GM13976 (cell line): ENCODE measurements at places on chromosomes 1 and 21.
A peak's percentile ranks its signal among the peaks of the same experiment; 100 is the strongest.

- no peak for DNase-seq
These were observed 6.5 kb downstream of the DEGS1 start for GRCh38 chr1:224189561-224189960.

GRCh38 chr21:42471716-42472330 lies 24.2 kb downstream of the RSPH1 start:
- no peak for DNase-seq

GRCh38 chr1:4425892-4426291 lies 228.5 kb upstream of the AJAP1 start:
- no peak for DNase-seq

- no peak for DNase-seq
These were observed 22.5 kb downstream of the CAMK2N1 start for GRCh38 chr1:20463502-20463901.

GRCh38 chr1:183583466-183583865 lies 6.8 kb downstream of the NCF2 start:
- DNase-seq = no peak

DNA sequence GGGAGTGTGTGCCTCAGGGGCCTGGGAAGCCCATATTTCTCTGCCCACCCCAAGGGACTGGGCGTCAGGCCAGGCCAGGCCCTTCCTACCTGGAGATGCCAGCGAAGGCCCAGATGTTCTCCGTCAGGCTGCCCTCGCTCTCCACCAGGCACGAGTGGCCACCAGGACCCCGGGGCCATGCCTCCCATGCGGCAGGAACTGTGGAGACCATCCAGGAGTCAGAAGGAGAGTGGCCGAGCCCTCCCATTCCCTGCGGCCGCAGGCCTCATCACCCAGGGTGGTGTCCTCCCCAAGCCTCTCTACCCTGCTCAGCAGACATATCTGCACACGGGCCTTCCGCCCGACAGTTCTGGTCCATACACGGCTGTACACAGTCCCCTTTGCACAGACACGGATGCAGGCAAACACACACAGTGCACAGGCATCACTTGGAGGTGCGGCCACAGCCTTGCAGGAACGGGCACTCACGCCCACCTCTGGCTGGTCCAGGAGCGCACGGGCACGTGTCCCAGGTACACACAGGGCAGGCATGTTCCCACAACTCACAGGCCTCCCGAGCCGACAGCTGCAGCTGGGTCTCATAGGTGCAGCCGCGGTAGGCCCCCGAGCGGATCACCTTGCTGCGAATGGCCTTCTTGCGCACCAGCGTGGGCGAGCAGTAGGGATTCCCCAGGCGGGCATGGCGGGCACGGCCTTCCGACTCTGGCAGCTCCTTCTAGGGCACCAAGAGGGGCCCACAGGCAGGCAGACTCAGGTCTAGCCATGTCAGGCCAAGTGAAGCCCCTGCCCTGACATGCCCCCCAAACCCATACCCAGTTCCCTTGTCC lies 5.9 kb upstream of the KIF17 start:
- DNase-seq = no peak

DNA sequence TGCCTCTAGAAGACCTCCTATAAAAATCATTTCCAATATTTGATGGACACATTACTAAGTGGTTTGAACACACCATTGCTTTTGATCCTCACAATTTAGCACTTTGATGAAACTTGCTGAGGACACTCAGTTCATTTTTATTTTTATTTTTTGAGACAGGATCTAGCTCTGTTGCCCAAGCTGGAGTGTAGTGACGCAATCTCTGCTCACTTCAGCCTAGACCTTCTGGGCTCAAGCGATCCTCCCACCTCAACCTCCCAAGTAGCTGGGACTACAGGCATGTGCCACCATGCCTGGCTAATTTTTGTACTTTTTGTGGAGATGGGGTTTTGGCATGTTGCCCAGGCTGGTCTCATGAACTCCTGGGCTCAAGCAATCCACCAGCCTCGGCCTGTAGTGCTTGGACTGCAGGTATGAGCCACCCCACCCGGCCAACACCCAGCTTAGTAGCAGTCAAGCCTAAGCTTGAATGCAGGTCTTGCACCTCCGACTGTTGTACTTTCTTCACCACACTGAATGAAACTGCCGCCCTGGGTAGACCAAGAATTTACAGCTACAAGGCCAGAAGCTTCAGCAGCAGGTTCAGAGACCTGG lies 24.8 kb upstream of the ATP2B4 start:
- DNase-seq = no peak

DNA sequence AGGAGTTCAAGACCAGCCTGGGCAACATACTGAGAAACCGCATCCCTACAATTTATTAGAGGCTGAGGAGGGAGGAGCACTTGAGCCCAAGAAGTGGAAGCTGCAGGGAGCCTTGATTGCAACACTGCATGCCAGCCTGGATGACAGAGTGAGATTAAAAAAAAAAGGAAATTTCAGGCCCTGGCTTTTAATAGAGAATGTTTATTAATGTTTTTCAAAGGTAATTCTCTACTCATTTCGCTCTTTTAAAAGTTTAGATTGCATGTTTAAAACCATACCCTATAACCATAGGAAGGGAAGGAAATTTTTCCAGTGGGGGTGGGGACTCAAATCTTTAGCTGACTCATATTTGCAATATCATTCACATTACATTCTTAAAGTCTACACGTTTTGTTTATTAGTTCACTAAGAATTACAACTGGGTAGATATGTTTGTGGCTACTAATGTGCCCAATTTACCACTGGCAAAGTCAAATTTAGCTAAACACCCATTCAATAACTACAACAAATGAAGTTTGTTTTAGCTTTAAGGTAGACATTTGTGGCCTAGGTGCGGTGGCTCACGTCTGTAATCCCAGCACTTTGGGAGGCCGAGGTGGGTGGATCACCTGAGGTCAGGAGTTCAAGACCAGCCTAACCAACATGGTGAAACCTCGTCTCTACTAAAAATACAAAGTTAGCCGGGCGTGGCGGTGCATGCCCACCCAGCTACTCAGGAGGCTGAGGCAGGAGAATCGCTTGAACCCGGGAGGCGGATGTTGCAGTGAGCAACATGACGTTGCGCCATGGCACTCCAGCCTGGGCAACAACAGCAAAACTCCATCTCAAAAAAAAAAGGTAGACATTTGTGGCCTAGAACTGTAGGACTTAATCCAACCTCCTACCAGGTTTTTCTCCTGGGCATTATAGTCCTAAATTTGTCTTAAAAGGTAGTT lies 5.0 kb downstream of the KDM5B start:
- no peak for DNase-seq

GRCh38 chr1:222068937-222069336 lies 327.0 kb upstream of the DUSP10 start:
- no peak for DNase-seq

GRCh38 chr1:244759158-244759557 lies 76.3 kb upstream of the COX20 start:
- no peak for DNase-seq

DNA sequence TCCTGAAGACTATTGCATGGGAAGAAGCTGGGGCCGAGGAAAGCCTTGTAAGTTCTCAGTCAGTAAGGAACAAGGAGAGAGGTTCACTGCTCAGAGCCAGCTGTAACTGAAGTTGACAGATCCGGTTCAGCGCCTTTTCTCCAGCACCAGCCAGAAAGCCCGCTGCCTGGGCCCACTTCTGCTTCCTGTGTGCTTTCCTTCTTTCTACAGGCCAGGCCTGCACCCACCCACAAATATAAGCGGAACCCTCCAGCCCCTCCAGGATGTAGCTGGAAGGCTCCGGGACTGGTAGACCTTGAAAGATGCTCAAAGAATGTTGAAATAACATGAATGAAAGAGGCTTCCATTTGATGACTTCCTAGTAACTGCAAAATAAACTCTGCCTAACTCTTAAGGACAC lies 38.8 kb downstream of the PARP1 start:
- no peak for DNase-seq

GRCh38 chr1:202589190-202589930 lies 120.9 kb downstream of the SYT2 start:
- no peak for DNase-seq

DNA sequence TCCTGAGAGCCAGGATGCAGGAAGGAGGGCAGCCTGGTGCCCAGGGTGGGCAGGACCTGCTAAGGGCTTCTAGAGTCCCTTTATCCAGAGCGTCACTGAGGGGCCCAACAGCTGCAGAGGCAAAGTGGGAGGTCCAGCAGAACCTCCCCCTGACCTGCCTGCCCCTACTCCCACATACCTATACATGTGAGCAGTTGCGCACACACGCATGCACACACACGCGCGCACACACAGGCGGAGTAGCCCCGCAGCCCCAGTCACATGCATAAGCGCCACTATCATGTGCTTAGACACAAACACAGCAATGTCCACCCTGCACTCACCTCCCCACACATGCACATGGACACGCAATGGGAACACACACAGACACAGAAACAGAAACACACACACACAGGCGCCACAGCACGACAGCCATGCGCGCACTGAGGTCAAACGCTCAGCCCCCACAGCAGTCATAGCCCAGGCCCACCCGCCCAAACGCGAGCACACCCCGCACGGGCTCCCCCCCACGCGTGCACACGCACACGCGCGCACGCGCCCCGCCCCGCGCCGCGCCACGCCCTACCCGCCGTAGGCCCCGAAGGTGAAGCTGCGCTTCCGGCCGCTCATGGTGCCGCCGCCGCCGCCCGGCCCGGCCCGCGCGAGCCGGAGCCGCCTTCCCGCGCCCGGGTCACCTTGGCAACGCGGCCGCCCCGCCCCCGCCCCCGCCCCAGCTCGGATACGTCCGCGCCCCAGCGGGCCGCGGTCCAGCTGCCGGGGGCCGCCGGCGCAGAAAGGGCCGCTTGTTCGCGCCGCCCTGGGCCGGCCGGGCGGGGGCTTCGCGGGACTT lies 17.7 kb downstream of the RAP1GAP start:
- peak; percentile 79 for DNase-seq

GRCh38 chr1:230365723-230366307 lies 60.3 kb downstream of the PGBD5 start:
- DNase-seq = no peak

GRCh38 chr21:17435565-17436543 lies 77.0 kb upstream of the CXADR start:
- no peak for DNase-seq

GRCh38 chr1:3375245-3375644 lies 79.2 kb upstream of the ARHGEF16 start:
- no peak for DNase-seq

GRCh38 chr1:156838972-156839371 lies 19.9 kb downstream of the INSRR start:
- DNase-seq = peak; percentile 80

DNA sequence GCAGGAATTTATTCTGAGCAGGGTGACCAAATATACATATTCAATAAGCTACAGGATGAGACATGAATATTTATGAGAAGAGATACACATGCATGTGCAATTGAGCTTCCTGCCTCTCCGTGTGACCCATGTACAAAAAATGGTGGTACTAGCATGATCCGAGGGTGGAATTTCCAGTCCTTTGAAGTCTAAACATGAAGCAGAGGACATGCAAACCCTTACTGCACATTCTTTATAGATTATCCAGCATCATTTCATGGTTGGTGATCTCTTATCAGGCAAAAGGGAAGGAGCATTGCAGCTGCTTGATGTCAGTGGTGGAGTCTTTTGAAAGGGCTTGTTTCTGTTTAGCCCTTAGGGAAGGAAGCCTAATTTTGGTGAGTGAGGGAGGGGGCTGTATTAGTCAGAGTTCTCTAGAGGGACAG lies 448.6 kb downstream of the SETD4 start:
- no peak for DNase-seq

DNA sequence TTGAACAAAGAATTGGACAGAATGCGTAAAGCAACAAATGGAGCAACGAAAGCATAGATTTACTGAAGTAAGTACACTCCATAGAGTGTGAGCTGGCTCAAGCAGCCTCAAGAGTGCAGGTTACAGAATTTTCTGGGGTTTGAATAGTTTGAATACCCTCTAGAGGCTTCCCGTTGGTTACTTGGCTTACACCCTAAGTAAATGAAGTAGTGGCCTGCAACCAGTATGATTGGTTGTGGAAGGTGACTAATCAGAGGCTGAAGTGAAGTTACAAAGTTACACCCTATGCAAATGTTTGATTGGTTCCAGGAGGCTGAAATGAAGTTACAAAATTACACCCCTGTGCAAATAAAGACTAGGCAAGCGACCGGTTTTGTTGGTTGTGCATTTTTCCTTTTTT lies 10.9 kb downstream of the TCEANC2 start:
- no peak for DNase-seq

GRCh38 chr1:186066411-186066810 lies 308.6 kb downstream of the TPR start:
- no peak for DNase-seq

- DNase-seq = no peak
These were observed 27.2 kb upstream of the LRRC8C start for GRCh38 chr1:89605692-89606091.

GRCh38 chr1:210922666-210923065 lies 211.3 kb downstream of the KCNH1 start:
- DNase-seq = no peak

GRCh38 chr1:118589238-118589846 lies 398.8 kb downstream of the TBX15 start:
- no peak for DNase-seq

DNA sequence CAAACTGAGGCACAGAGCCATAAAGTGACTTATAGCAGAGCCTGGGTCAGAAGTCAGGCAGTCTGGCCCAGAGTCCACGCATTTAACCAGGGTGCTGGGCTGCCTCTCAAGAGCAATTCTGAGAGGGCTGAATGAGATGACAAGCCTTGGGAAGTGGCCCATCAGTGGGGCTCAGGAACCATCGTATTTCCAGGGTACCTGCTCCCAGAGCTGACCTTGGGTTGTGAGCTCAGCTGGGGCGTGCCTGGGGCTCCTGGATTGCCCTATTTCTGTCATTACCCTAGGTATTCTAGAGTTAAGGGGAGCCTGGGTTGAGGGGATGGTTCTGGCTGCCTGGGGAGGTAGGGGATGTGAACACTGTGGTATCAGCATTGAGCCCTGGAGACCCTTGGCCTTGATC lies 49.4 kb downstream of the LGR6 start:
- no peak for DNase-seq
